Left lung (tissue), 14 donors: ENCODE measurements at places on chromosomes 2 and 18. TPM values are rescaled to one million over a fixed set of nuclear protein-coding genes. Genes with fewer than 3 reads are reported as not detected.
A peak's percentile ranks its signal among the peaks of the same experiment; 100 is the strongest.

TSGA10 gene
- 15.3 TPM for polyA plus RNA-seq

RAD51AP2 gene
- 0.55 TPM for polyA plus RNA-seq

ARHGEF33 gene
- polyA plus RNA-seq: 3.8 TPM

INHA gene
- polyA plus RNA-seq: 1.1 TPM

DNAJC27 gene
- polyA plus RNA-seq: 11.1 TPM

TMEM200C gene
- 2.7 TPM for polyA plus RNA-seq

DNAJC5G gene
- polyA plus RNA-seq: 0.41 TPM

SLC5A7 gene
- polyA plus RNA-seq: 0.05 TPM

ERBB4 gene
- polyA plus RNA-seq: 1.8 TPM

ARHGAP15 gene
- polyA plus RNA-seq: 35.3 TPM

DNA sequence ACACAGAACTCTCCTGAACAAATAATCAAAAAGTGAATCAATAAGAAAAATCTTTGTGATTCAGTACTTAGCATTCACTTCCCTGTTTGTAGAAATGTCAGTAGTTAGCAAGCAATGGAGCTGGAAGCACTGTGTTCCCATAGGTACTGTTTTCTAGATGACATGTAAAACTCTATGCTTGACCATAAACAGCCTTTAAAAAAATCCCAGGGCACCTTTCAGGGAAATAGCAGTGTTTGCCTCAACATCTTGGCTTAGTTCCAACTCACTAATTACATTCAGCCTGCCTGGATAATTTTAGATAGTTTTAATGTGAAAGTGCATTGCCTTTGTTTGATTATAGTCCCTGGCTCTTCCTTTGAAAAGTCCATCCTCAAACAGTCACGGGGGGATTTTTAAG lies 721.8 kb downstream of the ERBB4 start:
- no peak for DNase-seq

DNA sequence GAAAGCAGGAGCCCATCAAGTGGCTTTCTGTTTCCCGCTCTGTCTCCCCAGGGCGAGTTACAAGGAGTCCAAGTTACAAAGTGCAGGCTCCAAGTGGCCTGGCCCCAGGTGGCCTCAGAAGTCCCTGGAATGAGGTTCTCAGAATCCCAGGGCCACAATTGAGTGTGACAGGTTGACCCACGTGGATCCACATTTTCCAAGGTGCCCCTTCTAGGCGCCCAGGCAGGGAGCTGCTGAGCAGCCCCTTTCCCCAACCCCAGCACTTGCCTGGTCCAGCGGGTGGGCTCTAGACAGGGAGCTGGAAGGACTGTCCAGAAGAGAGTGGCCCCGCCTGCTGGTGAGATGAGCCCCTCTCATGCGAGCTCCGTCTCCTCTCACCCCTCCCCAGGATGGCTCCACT lies 253.4 kb downstream of the CYP26B1 start:
- no peak for DNase-seq

DNA sequence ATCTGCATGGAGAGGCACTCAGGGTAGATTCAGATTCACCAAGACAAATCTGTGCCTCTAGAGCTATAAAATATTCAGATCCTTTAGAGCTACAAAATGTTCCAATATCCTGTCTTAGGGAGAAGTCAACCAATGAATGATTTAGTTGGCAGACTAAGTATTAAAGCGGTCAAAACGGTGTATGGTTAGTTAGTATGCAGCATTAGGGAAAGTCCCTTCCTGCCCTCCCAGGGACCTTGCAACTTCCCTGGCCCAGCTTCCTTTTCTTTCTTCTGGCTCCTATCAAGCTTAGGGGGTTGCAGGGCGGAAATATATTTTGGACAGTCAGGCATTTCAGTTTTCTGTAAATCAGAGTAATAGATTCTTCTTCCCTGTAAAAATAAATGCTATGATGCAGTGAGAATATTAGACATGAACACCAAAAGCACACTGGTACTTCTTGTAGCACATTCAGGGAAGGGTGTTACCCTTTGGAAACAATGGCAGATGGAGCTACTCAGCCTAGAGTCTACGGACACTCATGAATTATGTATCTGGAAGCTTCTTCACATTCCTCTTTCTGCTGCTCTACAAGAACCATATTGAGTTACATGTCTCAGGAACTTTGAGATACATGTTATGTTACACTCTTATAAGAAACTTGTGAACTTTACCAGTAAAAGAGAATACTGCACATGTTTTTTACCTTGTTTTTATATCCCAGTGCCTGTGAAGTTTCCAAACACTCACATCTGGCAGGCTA lies 45.7 kb downstream of the CCDC93 start:
- DNase-seq: no peak

DNA sequence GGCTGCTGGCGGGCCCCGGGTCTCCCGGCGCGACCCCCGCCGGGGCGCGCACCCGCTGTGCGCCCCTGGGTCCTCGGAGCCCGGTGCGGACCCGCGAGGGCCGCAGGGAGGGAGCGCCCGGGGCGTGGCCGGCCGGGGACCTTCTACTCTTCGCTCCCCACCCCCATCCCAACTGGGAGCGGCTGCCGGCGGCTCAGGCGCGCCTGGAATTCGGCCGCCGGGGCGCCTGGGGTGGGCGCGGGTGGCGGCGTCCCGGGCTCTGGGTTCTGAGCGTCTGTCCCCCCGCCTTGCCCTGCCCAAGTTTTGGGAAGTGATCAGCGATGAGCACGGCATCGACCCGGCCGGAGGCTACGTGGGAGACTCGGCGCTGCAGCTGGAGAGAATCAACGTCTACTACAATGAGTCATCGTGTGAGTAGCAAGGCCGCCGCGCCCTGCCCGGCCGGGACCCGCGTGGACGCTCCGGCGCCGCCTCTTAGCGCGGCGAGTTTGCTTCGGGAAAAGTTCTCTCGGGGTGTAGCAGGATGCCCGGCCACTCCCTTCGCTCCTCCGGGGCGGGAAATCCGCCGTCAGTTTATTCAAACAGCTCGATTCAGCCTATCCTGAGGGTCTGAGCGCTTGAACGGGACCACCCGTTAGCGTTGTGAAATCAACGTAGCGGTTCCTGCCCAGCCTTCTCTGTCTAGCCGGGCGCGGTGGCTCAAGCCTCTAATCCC lies 502 bp downstream of the TUBB6 start:
- DNase-seq: peak; percentile 85

DNA sequence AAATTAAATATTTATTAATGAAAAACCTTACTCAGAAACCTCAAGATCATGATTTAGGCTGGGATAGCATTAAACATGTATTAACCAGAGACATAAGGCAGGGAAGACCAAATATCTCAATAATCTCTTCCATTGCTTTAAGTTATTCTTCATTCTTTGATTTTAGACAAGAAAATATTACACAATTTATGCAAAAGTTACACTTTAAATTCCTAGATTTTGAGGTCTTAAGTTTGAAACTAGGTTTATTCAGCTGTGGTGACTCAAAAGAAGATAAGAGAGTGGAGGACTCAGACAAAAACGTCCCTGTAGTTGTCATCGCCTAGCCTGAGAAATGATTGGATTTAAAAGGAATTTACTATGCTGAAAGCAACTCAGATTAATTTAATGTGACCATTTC lies 1110.3 kb downstream of the DPP10 start:
- DNase-seq: no peak

- DNase-seq: no peak
These were observed 52.6 kb upstream of the PEX13 start for GRCh38 chr2:60964651-60965498.

GRCh38 chr2:170929686-170930050 lies 615 bp downstream of the GORASP2 start:
- DNase-seq: peak; percentile 26

- no peak for DNase-seq
These were observed 2.5 kb downstream of the HADHA start for GRCh38 chr2:26241928-26242436.

GRCh38 chr2:12950957-12951656 lies 234.4 kb downstream of the TRIB2 start:
- DNase-seq: no peak

GRCh38 chr18:31581498-31582197 lies 10.0 kb upstream of the TTR start:
- DNase-seq: no peak

DNA sequence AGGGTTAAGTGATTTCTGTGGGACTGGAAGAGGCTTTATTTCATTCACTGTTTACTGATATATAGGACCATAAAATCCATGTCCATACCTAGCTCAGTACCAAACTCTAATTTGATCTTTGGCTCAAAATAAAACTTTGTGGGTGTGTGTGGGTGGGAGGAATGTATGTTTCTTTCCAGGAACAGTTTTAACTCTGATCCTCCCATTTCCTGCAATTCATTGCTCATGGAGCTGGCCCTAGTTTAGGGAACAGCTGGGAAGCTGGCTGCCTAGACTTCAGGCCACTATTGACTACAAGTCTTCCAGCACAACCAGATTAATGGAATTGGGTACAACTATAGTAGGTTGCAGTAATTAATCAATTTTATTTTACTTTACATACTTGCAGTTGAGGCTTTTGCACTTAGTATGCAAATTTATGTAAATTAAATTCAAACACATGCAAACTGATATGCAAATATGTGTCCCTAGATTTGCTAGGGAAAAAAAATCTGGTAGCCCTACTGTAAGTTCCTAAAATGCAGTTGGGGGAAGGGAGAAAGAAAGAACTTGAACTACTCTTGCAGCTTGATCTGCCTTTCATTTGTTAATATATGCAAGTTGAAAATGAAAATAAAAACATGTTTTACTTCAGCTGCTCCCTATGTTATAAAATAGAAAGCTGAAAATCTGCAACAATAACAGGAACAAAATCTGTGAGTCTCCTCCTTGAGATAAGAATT lies 1070.3 kb upstream of the CELF4 start:
- DNase-seq: peak; percentile 26

- no peak for DNase-seq
These were observed 60.5 kb downstream of the STPG4 start for GRCh38 chr2:47094511-47095142.

DNA sequence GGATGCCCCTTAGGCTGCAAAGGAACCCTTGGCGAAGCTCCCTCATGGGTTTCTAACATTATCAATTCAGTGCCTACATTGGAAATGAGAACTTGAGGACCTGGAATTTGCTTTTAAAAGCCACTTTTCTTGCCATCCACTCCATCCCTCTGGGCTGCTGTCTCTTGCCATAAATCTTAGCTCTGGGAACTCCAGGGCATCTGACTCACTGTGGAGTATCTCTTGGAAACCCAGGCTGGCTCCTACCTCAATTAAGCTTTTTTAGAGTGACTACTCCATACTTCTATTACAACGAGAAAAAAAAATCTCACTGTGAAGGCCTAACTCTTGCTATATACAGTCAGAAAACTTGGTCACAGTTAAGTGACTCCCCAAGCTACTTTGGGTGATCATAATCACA lies 227.2 kb upstream of the SETBP1 start:
- no peak for DNase-seq

DNA sequence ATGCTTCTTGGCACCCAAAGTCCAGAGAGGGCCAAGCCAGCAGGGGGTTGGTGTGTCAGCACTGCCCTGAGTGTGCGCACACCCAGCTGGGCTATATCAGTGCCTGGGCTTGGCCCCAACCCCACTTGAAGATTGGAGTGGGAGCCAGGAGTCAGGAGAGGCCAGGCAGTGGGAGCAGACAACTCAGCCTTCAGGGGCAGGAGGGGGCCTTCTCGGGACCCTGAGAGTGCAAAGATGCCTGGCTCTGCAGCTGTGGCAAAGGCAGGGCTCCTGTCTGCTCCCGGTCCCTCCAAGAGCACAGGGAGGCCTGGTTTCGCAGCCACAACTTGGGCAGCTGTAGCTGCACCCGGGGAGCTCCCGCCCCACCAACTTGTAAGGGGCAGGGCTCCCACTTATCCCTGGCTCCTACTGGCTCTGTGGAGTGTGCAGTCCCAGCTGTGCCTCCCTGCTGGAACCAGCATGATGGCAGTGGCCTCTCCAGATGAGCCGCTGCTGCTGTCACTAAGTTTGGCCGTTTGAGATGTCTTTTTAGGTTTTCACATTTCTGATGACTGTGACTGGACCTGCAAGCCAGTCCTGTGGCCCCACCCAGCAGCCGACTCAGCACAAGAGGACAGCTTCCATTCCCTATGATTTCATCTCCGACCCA lies 148.8 kb upstream of the HS6ST1 start:
- DNase-seq: no peak

GRCh38 chr2:239238839-239239606 lies 161.8 kb downstream of the HDAC4 start:
- DNase-seq: no peak

- no peak for DNase-seq
These were observed 29.0 kb upstream of the MAPRE3 start for GRCh38 chr2:26941486-26941885.

DNA sequence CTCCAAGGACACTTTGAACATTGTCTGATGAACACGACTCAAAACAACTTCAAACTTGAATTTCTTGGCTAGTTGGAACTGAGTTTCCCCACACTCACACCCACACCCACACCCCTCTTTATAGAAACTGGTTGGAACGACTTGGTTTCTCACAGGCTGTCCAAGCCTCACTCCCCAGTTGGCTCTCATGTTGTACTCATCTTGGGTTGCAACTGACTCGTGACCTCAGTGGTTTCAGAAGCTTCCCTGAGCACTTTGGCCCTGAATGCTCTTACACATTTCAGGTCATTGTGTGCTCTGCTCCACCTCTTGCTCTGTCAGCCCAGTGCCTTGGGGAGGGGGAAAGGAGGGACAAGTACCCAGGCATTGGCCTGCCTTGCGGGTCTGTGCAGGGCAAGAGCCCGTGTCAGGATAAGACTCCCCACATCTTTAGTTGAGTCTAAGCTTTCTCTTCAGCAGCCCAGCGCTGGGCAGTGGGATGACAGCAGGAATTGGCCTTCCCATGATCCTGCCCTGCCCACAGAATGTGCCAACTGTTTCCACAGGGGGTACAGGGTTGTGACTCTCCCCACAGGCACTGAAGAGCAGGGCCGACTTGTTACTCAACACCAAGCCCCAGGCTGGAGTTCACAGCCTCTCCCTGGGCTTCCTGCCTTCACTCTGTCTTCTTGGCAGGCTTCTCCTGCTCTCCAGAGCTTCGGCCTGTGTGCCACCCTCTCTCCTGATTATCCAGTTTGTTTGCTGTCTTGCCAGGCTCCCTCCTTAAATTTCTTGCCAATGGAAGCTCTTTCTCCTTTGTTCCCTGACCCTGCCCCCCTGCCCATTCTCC lies 104.6 kb downstream of the RTN4 start:
- peak; percentile 59 for DNase-seq

DNA sequence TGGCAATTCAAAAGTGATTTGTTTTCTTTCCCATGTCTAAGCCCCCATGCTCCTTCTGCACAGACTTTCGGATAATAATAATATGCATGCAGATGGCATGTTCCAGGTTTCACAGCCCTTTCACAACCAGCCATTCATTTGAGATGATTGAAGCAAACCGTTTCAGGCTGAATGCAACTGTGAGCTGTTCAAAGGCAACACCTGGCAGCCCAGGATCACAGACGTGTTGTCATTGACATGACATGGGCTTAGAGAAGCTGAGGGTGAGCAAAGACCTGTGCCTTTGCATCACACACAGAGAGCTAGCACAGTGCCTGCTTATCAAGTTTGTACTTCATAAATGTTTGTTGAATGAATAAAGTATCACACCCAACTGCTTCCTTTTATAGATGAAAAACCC lies 12.4 kb upstream of the ERMN start:
- no peak for DNase-seq
